ENCODE measurements at places on chromosomes 7 and 10.

DNA sequence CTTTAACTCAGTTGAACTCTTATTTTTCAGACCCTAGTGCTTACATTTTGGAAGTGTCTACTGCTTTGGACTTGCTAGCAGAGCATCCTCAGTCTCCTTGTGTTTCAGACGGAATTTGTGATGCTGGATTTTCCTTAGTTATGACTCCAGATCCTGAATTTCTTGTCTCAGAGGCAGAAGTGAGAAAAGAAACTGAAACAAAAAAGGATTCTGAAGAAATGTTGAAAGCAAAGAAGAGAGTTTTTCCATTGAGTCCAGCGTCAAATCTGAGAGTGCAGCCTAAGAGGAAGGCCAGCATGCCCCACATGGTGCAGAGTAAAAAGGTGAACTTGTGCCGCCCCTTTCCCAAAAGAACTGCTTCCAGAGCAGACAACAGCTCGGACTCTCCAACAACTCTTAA lies 46.1 kb downstream of the TASOR2 start:
- no peak for DNase-seq

DNA sequence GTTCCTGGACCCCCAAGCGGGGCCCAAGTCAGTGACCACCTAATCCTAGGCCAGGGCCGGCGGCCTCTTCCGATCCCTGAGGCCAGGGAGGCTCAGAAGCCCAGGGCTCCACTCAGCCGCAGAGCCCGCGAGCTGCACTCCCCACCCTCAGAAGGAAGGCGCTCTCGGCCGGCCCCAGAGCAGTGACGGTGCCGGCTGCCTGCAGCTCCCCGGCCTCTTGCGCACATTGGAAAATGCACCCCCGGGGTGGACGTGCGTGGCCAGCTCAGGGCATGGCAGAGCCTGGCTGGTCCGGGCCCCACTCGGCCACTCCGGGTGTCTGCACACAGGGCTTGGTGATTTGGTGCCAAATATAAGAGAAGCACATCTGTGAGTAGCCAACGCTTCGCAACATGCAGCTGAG lies 269.1 kb downstream of the PTPRN2 start:
- DNase-seq = no peak

DNA sequence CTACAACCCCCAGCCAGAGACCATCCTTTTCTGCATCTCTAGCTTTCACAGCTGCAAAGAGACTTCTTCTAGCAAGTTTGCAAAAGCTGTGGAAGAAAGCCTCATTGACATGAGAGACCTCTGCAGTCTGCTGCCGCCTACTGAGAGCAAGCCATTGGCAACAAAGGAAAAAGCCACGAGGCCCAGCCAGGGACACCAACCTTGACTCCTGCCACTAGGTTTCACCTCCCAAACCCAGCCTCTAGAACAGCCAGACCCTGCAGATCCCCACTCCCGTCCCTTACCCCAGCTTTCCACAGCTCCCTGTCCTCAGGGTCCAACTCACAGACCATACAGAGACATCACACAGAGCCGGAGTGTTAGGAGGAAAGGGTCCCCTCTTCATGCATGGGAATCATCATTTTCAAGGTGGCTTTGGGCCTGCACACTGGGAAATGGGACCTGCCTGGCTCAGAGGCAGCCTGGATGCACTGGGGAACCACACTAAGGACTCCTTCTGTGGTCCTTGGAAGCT lies 14.6 kb upstream of the C10orf53 start:
- DNase-seq = no peak

DNA sequence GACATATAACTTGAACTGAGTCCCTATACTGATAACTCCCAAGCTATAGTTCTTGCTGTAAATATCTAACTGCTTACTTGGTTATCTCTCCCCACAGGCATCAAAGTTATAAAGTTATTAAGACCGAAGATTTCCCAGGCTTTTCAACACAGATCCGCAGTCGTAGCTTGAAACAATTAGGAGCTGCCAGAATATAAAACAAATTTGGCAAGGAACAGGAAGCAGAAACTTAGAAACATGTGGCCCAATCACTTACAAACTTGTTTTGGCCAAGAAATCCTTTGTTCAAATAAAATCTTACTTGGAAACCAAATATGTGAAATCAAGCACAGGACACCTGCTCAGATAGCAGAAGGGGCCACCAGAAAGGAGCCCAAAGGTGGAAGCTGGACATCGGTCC lies 9.0 kb downstream of the SLC16A12 start:
- DNase-seq = no peak

- DNase-seq = no peak
These were observed 280.9 kb upstream of the FZD8 start for GRCh38 chr10:35922876-35923600.

DNA sequence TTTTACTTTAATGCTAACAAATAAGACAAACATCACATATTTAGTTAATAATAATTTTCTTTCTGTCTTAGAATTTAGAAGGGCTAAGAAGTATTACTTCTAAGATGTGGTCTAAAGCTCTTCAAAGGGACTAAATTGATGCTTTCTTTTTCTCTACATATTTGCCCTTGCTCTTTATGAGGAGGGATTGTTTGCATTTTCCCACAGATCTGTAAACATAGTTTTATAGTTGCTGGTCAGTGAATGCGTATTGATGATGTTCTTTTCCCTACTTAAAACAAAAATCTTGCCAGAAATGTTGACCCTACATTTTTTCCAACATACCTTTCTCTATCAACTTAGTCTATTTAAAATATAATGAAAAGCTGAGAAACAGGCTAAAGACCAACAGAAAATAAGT lies 372.4 kb upstream of the LRGUK start:
- no peak for DNase-seq

GRCh38 chr7:24192691-24193090 lies 91.3 kb upstream of the NPY start:
- DNase-seq = no peak

GRCh38 chr10:61135276-61135721 lies 191.3 kb upstream of the RHOBTB1 start:
- no peak for DNase-seq

GRCh38 chr7:34220506-34221185 lies 315.3 kb downstream of the BMPER start:
- no peak for DNase-seq

GRCh38 chr10:31741473-31741872 lies 187.2 kb downstream of the ARHGAP12 start:
- no peak for DNase-seq

- no peak for DNase-seq
These were observed 391.2 kb downstream of the PHTF2 start for GRCh38 chr7:78189762-78190161.

GRCh38 chr7:47622946-47623640 lies 41.2 kb upstream of the TNS3 start:
- DNase-seq = no peak

GRCh38 chr10:26807532-26807931 lies 53.2 kb downstream of the ABI1 start:
- no peak for DNase-seq

DNA sequence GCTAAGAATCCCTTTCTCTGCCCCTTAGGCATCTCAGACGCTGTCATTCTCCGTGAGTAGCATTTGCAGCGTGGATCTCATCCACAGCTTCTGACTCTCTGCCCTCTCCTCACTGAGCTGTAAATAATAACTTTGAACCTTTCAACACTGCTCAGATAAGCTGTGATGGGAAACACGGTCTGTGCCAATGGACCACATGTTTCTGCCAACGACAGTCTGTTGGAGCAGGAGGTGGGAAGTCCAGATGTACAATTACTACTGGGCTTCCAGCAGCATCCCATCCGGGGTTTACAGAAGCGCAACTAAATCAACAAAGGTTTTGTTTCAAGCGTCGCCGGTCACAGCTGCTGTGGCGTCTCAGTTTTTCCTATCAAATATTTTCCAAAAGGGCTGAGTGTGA lies 1110.6 kb downstream of the TYW1 start:
- no peak for DNase-seq

GRCh38 chr10:84603971-84604370 lies 275.6 kb downstream of the CCSER2 start:
- no peak for DNase-seq

DNA sequence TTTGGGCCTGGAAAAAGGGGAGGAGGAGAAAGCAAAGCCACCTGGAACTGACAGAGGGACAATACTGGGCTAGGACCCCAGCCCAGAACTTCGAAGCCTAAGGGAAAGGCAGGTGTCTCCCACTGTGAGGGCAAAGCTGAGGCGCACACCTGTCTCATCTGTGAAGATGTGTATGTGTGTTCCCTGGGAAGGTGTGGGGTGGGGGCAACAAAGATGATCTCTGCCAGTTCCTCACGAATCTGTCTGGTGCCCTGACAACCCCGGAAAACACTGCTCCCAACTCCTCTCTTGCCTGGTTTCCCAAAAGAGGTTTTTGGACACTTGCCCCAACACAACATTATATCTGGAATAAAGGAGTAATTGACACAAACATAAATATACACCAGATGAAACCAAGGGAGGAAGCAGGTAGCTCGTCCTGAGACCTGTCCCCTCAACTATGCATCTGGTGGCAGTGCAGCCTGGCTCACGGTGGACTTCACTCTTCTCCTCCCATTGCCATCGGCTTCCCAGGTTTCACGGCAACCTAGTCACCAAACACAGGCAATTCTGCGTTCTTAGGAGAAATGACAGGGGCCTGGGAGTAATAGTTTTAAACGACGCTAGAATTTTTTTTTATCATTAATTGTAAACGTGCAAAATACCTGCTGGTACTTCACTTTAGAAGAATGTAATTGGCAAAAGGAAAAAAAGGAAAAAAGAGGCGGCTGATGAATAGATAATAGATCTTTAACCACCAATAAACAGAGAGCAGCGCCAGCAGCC lies 1.7 kb upstream of the EMX2 start:
- no peak for DNase-seq

- DNase-seq = peak; percentile 46
These were observed 3.9 kb upstream of the GATA3 start for GRCh38 chr10:8050556-8051108.

DNA sequence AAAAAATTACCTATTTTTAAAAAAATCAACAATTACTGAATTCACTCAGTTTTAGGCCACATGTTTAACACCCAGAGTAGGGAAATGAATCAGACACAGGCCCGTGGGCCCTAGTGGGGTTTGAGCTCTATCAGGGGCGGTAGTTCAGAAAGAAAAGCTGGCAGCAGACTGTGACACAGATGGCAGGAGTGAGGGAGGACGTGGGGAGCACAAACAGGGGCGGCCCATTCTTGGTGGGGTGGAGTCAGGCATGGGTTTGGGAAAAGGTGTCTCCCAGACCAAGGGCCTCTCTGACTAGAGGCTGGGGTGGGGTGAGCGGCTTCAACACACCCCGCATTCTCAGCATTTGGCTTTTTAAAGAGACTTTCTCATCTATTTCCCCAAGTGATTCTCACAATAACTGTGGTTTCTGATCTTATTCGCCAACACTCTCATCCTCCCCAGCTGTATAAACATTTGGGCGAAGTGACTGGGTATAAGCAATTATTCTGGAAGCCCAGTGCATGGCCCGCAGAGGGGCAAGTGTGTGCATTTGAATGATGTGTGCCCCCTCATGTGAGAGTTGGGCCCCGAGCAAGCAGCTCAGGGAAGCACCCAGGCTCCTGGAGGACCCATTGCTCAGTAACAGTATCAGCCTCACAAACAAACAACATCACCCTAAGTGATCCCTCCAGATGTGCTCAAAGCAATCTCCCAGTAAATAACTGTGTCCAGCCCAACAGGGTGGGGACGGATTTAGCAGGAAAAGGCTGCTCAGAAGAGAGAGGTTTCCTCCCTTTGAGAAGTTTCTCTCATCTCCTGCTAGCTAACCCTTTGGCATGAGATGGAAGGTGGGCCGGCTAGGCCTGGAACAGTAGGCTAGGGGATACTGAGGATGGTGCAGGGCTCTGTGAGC lies 437.6 kb upstream of the ZMIZ1 start:
- peak; percentile 10 for DNase-seq

GRCh38 chr7:78912781-78913180 lies 540.7 kb downstream of the MAGI2 start:
- DNase-seq = no peak

DNA sequence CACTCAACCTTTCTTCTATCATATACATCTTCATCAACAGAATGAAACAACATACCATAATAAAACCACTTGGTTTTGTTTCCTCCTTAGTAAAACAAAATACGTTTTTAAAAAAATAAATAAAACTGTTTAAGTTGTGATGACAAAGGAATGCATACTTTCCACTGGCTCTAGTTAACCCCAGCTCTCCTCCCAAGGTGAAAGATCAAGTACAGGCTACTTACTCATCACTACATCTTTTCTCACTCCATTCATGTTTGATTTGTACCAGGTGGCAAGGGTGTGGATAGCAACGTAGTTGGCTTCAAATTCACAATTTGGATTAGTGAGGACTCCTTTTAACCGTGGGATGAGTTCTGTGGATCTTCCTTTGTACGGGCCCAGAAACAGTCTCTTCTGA lies 14.7 kb downstream of the OGA start:
- no peak for DNase-seq

GRCh38 chr7:102303669-102304422 lies 17.2 kb downstream of the SH2B2 start:
- DNase-seq = no peak

DNA sequence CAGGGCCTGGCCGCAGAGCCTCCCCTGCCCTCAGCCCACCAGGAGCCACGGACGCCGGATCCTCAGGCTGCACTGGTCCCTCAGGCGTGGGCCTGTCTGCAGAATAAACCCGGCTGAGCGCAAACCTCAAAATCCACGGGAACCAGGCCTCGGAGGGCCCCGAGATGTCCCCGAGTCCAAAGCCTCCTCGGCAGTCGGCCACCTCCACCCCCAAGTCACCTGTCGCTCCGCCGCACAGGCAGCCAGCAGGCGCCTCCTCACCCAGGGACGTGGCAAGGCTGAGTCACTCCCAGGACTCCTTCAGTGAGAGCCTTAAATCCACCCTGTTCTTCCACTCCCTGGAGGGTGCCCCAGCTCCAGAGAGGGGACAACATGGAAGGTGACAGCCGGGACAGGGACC lies 33.2 kb downstream of the STK32C start:
- no peak for DNase-seq

DNA sequence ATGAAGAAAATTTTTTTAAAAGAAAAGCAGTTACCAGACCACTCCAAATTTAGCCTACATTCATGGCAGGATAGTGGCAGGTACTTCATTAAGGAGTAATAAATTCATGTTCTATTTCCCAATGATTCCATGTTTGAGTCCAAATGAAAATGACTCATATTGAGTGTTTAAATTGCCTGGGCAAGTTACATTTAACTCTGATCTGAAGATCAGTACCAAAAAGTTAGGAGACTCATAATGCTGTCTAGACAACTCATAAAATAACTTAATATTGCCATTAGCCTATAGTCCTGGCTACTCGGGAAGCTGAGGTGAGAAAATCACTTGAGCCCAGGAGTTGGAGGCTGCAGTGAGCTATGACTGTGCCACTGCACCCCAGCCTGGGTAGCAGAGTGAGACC lies 13.0 kb downstream of the BRAF start:
- DNase-seq = no peak

DNA sequence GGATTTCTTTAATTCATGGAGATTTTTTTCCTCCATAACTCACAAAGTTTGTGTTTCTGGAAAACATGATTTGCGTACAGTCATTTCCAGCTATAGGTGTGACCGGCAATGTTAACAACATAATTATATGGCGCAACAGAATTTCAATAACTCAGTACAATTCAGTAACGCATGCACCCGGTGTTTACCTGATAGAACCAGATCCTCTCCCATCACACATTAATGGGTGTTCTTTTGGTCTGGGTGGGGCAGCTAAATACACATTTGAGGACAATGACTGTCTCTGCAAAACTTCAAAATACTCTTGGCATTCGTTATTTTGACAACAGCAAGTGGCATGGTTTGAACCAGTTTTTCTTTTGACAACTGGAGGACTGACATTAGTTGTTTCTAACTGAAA lies 102.3 kb downstream of the KLF6 start:
- DNase-seq = no peak
